ENCODE measurements at places on chromosomes 3 and 15. TPM values are rescaled to one million over a fixed set of nuclear protein-coding genes. Genes with fewer than 3 reads are reported as not detected.

GRCh38 chr3:52895418-52895817 lies 1.9 kb downstream of the STIMATE start:
- DNase-seq, result no peak

DNA sequence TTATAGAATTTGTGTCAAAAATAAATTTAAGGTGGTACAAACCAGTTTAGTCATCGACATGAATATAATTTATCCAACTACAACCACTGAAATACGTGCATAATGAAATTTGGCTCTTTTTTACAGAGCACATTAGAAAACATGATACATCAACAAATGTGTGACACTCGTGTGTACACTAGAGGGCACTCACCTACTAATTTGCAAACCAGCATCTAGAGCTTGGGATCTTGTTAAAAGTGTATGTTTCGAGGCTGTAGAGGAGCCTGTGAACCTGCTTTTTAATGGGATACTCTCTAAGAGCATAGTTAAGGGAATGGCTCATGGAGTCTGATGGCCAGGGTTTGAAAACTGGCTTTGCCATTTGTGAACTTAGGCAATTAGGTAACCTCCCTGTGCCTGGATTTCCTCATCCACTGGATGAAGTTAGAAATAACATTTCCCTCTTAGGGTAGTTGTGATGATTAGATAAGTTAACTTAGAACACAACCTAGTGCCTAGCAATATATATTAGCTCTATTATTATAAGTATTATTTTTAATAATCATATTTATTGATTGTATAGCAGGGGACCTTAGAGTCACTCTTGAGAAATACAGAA lies 8.8 kb upstream of the CPOX start:
- DNase-seq, result no peak

DNA sequence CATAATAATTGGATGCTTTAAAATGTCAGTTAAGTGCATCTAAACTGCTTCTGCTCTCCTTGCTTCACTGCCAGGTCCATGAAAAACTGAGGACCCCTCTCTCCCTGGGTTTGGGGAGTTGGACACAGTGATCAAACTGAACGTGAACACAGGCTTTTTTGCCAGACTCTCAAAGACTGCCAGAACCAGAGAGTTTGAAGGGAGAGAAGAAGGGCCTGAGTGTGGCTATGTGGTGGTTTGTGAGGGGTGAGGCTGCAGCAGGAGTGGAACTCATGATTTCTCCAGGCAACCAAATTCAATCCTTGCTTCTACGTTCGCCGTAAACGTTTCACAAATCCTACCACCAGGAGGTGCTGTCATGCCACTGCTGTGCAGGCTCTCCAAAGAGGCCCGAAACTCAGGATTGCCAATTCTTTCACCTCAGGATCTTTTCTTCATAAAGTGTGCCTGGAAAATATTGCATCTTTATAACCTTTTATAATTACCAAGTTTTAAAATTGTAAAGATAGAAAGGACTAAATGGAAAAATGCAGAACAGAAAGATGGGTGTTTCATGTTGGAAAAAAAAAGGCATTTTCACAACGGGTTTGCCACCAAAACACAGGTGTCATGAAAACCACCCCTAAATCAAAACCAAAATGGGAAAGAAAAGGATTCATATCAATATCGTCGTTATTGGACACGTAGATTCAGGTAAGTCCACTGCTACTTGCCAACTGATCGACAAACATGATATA lies 19.7 kb downstream of the TM4SF4 start:
- peak; percentile 56 for DNase-seq

- no peak for DNase-seq
These were observed 11.0 kb upstream of the KNG1 start for GRCh38 chr3:186705882-186706780.

DNA sequence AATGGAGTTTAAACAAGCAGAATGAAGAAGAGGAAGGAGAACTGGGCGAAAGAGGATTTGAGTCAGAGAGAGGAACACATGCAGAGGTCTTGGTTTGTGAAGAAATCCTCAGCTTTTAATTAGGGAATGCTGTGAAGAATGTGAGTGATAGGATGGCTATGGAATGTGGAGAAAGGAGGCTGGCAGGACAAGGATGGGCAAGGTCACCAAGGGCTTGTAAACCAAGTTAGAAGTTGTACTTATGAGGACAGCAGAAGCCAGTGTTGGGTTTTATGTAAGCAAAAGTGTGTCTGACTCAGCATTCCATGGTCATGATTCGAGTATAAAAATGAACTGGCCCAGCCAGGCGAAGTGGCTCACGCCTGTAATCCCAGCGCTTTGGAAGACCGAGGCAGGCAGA lies 60.0 kb upstream of the IL12A start:
- DNase-seq, result no peak

GRCh38 chr3:51727500-51727899 lies 20.6 kb downstream of the GRM2 start:
- DNase-seq, result no peak

DNA sequence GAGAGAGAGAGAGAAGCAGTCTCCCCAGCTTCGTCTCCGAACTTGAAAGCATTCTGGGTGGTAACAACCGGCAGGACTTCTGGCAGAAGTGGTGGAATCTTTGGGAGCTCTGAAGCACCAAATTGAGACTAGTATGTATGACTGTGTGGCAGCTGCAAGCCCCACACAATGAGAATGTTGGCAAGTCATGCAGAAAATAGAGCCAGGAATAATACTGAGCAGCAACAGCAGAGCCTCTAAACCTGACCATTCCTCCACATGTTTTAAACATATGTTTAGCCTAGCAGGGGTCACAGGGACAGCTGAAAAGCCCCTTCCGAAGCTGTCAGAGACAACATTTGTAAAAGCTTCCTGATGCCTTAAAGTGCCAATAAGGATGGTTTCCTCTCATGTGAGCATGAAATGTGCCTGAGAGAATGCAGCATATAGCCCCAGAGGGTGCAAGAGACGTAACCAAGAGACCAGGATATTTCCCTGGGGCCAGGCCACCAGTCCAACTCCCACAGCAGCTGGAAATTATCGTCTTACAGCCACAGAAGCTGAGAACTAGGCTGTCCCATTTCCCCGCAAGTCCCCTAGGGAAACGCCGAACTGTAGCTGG lies 178.6 kb upstream of the CCDC54 start:
- DNase-seq, result peak; percentile 83

DNA sequence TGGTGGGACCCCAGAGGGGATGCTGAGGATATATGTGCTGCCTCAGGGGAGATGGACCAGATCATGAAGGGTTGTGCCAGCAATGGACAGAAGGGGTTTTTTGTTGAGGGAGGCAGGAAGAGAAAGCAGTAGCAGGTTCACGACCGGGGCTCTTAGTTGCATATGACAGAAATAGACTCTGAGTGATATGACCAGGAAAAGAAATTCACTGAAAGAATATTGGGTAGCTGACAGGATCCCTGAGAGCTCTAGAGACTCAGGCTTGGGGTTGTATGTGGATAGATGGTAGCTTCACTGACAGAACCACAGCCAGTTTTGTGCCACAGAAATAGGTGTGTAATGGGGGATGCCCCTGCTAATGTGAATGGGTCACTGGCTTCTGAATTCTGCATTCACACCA lies 241.6 kb downstream of the ZNF621 start:
- DNase-seq, result no peak

DNA sequence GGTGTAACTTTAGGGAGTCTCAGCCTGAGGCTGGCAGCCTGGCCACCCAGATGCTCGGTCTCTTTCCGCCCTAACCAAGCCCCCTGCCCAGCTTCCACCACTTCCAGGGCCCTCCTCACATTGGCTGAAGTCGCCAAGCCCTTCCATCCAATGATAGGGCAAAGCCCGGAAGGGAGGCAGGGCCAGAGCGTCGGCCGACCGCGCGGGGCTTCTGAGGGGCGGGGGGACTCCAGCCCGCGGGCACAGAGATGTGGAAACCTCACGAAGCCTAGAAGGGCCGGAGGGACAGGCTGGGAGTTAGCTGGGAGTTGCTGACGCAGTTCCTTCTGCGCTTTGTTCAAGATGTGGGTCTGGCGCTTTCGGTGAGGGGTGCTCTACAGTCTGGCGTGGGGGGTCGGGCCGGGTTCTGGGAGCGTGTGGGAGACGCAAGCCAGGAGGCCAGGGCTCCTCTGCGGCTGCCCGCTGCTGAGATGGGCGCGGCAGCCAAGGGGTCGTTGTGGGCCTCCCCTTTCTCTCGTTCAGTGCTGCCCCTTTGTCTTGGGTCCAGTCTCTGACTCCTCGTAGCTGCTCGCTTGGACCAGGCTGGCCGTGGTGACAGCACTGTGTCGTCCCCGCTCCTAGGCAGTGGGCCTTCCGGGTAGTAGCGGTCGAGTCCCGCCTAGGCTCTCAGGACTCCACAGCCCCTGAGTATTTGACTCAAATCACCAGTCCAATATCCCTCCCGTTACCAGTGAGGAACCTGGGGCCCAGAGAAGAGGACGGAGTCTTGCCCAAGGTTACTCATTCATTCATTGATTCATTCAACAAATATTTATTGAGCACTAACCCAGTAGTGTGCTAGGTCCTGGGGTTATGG lies at the start of gene ZNF660:
ZNF660 (plus strand) TSS at position 319 of the 856 bp plus-strand sequence. CDS start 9,230 bp downstream, outside the sequence.
- peak; percentile 52 for DNase-seq

- DNase-seq, result no peak
These were observed 37.5 kb upstream of the FSTL1 start for GRCh38 chr3:120488296-120488695.

DNA sequence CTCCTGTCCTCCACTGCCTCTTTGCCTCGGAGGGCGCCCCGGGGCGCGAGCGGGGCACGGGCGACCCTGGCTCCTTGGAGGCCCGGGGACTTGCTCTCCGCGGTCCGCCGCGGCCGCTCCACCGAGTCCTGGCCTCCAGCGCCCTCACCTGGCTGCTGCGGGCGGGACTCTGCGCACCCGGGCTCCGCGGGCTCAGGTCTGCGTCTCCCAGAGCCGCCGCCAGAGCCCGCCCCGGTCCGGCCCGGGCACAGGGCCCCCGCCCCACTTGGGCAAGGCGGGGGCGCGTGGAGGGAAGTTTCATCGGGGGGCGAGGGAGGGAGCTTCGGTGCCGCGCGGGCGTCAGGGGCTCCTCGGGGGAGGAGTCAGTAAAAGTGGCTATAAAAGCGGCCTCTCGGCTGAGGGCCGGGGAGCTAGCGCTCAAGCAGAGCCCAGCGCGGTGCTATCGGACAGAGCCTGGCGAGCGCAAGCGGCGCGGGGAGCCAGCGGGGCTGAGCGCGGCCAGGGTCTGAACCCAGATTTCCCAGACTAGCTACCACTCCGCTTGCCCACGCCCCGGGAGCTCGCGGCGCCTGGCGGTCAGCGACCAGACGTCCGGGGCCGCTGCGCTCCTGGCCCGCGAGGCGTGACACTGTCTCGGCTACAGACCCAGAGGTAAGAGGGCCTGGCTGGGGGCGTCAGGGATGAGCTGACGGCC lies at the start of gene CEMIP:
CEMIP (plus strand) TSS at position 407 of the 694 bp plus-strand sequence. CDS start 94,510 bp downstream, outside the sequence.
- peak; percentile 70 for DNase-seq

- DNase-seq, result no peak
These were observed 103.3 kb downstream of the TPRA1 start for GRCh38 chr3:127487196-127487595.

- no peak for DNase-seq
These were observed 29.8 kb upstream of the LPP start for GRCh38 chr3:188124184-188124583.

GRCh38 chr3:58672451-58672850 lies 5.9 kb upstream of the FAM3D start:
- DNase-seq, result no peak

- DNase-seq, result no peak
These were observed 35.8 kb upstream of the THRB start for GRCh38 chr3:24530471-24530870.

DNA sequence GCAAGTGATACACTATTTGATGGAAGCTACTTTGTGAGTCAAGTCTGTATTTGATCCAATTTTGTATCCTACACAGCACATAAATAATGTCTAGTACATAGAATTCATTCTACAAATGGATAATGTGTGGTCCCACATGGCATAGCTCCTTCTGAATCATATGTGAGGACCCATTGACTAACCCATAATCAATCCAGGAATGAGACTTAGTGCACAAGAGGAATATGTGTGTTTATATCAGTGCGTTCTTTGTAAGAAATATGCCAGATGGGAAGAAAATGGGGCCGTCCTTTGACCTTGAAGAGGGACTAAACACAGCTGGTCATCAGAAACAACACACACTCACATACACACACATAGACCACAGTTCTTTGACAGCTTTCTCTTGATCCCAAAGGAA lies 282.7 kb upstream of the SEMA6D start:
- DNase-seq, result no peak

GRCh38 chr3:184773283-184774186 lies 38.4 kb upstream of the VPS8 start:
- DNase-seq, result peak; percentile 89

- DNase-seq, result no peak
These were observed 391.8 kb downstream of the ZPLD1 start for GRCh38 chr3:102826636-102827035.

DNA sequence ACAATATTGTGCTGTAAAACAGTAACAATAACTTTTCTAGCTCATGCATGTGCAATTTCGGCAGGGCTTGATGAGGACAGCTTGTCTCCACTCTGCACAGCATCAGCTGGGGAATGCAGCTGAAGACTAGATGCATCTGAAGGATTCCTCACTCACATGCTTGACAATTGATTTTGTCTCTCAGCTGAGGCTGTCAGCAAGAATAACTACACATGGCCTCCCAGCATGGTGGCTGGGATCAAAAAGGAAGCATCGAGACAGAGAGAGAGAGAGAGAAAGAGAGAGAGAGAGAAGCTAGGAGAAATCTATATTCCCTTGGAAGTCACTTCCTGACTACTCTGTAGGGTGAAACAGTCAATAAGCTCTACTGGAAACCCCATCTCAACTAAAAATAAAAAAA lies 487.1 kb downstream of the PLOD2 start:
- no peak for DNase-seq

- DNase-seq, result no peak
These were observed 312.4 kb downstream of the RSL24D1 start for GRCh38 chr15:54884312-54884711.

DNA sequence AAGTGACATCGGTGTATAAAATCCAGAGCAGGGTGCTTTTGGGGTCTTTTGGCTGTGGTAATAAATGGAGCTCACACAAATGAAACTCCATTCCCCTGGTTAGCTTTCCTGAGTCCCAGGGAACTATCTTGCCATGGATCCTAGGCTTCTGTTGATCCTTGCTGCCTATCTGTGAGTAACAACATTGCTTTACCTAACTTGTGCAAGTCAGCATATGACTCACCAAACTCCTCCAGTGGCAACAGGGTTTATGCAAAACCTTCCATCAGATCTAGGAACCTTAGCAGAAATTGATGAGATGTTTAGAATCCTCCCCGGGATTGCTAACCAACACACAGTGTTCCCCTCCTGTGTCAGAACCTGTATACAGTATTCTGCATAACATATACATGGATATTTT lies 105.4 kb downstream of the SCAPER start:
- no peak for DNase-seq

Gene ATRIP
- 12.0 TPM for polyA plus RNA-seq

Gene IL5RA
- 3.2 TPM for polyA plus RNA-seq

Gene OR4F6
- polyA plus RNA-seq, result not detected

Gene MYL3
- 13.0 TPM for polyA plus RNA-seq

All from left lung (tissue), 14 donors.